ENCODE measurements at places on chromosomes 7 and 10.

- no peak for DNase-seq
Measured at GRCh38 chr10:70691611-70692010, 19.3 kb downstream of the ADAMTS14 start.

GRCh38 chr7:48217753-48218152, 46.5 kb downstream of the ABCA13 start:
- DNase-seq, result no peak

DNA sequence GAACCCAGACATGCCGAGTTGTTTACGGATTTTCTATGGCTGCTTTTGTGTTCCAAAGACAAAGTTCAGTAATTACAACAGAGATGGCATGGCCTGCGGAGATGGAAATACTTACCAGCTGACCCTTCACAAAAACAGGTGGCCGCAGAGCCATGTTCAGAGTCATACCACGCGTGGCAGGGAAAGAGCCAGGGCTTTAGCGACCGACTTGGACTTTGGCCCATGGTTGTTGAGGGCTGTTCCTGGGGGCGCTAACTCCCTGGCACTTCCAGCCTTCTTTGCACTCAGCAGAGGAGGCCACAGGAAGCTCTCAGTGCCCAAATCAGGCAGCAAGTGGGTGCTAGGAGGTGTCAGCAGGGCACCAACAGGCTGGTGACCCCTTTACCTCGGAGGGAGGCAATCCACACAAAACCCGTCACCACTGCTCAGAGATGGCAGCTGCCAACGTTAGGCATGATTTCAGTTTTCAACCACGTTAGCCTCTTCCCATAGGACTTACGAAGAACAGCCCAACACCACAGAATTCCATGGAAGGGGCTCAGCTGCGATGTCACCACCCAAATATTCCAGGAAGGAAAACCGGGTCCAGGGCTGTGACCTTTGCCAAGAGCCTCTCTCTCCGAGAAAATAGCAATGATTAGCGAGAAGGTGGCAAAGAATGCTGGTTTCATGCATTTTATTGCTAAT, 21.4 kb upstream of the CNPY1 start:
- DNase-seq, result no peak

GRCh38 chr7:54014765-54015164, 527.4 kb upstream of the VSTM2A start:
- DNase-seq, result no peak

GRCh38 chr10:106254071-106254470, 910.4 kb downstream of the SORCS1 start:
- no peak for DNase-seq

- no peak for DNase-seq
Measured at GRCh38 chr7:105519353-105519752, 2.7 kb downstream of the PUS7 start.

GRCh38 chr7:22640269-22640668, 86.7 kb upstream of the IL6 start:
- no peak for DNase-seq

DNA sequence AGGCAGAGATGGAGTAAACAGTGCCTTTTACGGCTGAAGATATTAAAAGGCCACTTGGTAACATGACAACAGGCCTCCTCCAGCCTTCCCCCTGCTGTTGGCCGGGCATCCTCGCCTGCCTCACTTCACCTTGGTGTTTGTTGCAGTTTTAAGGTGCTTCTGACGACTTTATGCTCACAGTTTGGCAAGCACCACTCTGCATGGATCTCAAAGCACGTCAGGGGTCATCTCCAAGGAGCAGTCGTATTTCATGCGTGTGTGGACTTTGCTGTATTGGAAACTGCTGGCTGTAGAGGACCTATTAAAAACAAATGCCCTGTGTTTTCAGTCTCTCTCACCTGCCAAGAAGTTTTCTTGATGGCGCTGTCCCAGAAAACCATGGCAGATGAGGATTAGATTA, 483.1 kb downstream of the RPS24 start:
- no peak for DNase-seq

- no peak for DNase-seq
Measured at GRCh38 chr7:67438913-67439505, 442.4 kb downstream of the TYW1 start.

DNA sequence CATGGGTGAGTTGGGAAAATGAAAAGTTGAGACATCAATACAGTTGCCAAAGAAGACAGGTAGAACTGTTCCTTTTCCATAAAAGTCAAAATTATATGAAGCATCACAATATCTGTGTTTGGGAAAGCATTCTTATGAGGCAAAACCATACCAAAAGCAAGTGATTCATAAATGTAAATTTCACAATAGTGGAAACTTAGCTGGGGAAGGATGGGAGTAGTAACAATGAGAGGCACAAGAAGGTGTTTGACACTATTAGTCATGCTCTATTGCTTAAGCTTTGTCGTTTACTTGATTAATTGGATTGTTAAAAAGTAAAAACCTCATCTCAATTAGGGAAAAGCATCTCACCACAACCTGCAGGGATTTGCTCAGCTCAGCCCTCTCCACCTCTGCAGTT, 240.2 kb downstream of the C7orf25 start:
- DNase-seq, result no peak

- DNase-seq, result no peak
Measured at GRCh38 chr7:144483189-144483588, 79.7 kb upstream of the NOBOX start.

GRCh38 chr7:108824840-108825580, 255.3 kb downstream of the DNAJB9 start:
- DNase-seq, result peak; percentile 27

DNA sequence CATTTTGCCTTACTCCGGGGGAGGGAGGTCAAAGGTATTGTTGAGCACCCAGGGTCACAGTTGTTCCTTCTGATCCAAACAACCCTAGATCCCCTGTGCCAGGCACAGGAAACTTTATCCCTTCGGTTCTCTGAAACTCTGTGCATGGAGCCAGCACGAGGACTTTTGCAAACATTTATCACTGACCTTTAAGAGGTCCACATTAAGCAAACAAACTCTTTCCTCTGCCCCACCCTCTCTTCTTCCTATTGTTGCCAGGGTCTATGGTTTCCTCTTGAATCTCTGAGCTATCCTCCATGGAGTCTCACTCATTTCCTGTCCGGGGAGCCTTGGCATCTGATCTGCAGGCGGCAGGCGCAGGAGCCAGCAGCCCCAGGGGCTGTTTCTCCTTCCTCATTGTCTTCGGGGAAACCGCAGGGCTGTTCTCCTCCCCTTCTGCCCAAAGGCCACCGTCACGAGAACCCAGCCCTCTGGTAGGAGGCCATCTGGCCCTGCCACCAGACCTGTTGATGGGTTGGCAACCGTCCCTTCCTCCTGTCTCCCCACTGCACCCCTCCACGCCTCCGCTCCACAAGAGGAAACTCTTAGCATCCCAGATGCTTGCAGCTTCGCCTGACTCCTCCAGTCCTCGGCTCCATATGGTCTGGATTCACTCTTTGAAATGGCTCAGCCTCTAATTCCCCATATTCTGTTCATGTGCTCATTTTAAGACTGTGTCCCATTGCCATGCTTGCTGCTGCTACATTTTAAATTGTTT, 327.3 kb upstream of the NRP1 start:
- DNase-seq, result no peak

DNA sequence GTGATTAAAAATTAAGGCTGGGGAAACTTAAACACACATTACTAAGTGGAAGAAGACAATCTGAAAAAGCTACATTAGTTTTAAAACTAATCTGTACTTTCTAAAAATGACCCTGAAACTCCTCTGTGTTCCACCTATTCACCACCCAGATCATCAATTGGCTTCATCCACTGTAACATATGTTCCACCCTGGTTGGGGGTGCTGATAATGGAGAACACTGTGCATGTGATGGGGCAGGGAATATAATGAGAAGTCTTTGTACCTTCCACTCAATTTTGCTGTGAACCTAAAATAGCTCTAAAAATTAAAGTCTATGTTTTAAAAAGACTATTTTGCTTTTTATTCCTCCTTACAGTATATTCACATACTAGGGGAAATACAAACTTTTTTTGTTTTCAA, 132.7 kb downstream of the CNOT4 start:
- DNase-seq, result no peak

- DNase-seq, result no peak
Measured at GRCh38 chr10:75509706-75510105, 78.3 kb downstream of the LRMDA start.

DNA sequence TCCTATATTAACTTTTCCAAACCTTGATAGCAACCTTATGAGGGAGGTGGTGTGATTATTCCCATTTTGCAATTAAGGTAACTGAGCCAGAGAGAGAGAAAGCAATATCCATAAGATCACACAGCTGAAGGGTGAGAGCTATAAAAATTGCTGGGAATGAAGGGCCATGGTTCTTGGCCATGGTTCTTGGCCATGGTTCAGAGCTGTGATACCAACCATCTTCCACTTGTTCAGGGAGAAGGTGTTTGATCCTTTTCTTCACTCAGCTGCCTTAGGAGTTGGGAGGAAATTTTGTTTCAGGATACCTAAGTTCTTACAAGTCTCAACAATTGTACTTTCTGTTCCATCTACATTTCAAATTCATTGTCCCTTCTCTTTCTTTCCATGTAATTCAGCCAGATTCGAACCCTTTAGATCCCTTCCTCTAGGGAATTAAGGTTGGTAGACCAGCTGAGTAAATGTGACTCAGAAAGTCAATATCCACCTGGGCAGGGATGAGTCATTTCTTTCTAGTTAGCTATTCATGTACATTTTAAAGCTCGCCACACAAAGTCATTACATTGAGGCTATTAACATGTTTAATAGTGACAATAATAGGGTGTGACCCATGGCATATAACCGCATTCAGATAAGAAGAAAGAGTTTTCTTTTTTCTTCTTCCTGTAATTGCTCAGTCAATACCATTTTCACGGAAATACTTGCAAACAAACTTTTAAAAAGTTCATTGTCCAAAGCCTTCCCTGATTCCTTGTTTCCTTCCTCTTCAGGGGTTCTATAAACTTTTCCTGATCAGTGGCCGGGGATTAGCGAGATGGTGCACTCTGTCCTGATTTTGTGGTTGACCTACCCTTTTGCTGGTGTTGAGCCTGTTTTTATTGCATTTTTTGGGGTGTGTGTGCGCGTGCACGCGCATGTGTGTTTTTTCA, 143.4 kb downstream of the TCF7L2 start:
- peak; percentile 78 for DNase-seq

DNA sequence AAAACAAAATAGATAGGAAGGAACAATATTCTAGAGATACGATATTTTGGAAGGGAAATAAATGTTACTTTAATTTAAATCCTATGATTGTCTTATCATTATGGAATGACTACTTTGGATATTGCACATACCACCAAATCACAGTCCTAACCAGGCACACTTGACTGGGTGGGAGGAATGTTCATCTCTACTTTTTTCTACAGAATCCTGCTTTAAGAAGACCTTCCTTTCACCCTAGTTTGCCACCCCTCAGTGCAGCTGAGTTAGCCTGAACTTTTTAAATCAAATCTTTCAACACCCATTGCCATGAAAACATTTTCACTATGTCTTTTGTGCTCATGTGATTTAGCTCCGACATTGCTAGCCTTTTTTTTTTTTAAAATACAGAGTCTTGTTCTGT, 38.1 kb downstream of the RELN start:
- peak; percentile 72 for DNase-seq

- peak; percentile 88 for DNase-seq
Measured at GRCh38 chr7:95066737-95067530, 159.5 kb downstream of the PPP1R9A start.

DNA sequence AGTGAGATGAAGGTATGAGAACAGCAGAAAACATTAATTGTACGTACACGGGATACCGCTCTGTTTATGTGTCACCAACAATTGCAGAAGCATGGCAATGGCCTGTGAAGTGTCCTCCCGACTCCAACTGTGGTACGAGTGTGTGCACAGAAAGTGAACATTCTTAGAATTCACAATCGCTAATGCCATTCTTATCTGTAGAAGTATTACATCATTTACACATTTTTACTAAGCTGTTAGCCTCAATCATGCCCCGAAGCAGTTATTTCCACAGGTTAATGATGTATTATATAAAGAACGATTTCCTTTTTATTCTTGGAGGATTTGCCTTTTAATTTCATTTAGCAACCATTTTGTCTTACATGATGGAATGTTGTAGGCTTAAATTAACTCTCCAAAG, 103.4 kb downstream of the EVX1 start:
- DNase-seq, result no peak

DNA sequence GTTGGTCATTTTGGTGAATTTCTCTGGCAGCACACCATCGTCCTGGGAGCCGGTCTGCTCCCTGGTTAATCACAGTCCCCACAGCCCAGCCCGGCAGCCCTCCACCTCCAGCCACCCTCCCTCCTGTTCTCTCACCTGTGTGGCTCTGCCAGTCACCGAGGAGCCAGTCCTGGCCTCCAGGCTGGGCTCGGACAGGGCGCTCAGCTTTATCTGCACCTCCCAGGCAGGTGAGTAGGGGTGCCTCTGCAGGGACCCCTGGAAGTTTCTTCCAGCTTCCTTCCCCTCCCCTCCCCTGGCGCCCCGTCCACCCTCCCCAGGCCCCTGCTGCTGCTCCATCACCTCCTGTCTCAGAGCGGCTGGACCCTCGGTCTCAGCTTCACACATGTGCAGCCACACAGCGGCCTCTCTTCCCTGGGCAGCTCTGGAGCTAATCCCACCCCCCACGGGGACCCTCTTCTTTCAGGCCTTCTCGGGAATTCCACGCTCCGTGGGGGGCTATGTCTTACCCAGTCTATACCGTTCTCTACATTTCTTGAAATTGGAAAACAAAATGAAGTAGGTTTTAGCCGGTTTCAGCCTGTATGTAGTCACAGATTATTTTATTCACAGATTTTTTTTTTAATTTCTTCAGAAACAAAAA, 213.9 kb upstream of the PPP2R2D start:
- DNase-seq, result no peak

- DNase-seq, result no peak
Measured at GRCh38 chr7:151433721-151434400, 6.1 kb downstream of the CRYGN start.

GRCh38 chr7:129750091-129750490, 138.6 kb downstream of the NRF1 start:
- no peak for DNase-seq

DNA sequence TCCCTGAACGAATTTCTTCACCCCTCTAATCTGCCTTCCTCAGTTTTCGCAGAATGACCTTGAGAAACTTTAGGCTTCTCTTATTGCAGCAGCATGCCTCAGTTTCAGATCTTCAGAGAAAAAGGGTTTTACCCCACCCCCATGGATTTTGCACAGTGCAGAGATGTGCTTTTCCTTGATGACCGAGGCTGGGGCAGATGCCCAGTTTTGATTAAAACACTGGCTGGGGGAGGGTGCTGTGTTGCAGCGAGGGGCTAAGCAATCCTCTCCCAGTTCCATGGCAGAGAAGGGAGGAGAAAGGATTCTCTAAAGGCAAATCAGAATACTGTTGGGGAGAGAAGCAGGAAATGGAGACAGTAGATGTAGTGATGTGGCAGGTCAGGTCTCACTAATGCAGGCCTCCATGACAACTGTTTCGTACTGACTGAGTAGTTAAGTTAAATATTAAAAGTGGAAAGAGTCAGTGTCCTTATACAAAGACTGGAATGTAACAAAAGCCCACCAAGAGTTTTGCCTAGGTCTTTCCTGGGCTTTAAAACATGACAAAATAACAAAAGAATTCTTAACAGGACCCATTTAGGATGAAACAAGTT, 50.8 kb upstream of the PDZD8 start:
- DNase-seq, result no peak

Data from Caki2 (cell line).